WTC11 (cell line): ENCODE measurements at places on chromosomes 2 and 18.

DNA sequence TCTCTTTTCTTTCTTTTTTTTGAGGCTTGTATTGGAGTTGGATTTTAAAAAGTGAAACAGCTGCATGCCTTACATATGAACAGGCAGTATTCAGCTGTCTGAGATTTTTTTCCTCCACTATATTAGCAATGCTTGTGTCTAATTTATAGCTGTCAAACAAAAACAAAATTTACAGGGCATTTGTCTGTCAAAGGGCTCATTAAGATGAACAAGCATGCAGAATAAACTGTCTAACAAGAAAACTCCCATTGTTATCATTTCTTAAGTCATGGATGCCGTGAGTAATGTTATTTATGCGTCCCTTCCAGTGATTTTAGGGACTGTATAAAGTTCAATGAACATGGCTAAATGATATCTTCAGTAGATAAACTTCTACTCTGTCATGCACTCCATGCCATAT lies 674.7 kb downstream of the PLCL1 start:
- no peak for DNase-seq

GRCh38 chr18:22169889-22170420 lies 566 bp downstream of the GATA6 start:
- peak; percentile 52 for DNase-seq

- DNase-seq: peak; percentile 10
Measured at GRCh38 chr2:6866275-6866671, 566 bp upstream of the CMPK2 start.

- no peak for DNase-seq
Measured at GRCh38 chr2:78999406-78999805, 26.1 kb upstream of the REG3G start.
